ENCODE measurements at places on chromosomes 7 and 10.

DNA sequence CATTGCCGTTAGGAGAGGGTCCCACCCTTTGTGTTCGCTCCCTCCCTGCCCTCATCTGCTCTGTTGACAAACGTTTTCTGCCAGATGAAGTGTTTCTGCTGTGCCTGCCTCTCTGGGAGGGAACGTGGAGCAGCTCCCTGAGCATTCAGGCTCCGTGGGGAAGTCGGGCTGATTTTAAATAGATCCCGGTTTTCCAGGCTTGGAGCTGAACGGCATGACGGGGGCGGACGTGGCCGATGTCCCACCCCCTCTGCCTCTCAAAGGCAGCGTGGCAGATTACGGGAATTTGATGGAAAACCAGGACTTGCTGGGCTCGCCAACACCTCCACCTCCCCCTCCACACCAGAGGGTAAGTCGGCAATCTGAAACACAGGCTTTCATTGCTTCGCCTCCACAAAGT is 101.9 kb upstream of the NPS start:
- DNase-seq, result no peak

DNA sequence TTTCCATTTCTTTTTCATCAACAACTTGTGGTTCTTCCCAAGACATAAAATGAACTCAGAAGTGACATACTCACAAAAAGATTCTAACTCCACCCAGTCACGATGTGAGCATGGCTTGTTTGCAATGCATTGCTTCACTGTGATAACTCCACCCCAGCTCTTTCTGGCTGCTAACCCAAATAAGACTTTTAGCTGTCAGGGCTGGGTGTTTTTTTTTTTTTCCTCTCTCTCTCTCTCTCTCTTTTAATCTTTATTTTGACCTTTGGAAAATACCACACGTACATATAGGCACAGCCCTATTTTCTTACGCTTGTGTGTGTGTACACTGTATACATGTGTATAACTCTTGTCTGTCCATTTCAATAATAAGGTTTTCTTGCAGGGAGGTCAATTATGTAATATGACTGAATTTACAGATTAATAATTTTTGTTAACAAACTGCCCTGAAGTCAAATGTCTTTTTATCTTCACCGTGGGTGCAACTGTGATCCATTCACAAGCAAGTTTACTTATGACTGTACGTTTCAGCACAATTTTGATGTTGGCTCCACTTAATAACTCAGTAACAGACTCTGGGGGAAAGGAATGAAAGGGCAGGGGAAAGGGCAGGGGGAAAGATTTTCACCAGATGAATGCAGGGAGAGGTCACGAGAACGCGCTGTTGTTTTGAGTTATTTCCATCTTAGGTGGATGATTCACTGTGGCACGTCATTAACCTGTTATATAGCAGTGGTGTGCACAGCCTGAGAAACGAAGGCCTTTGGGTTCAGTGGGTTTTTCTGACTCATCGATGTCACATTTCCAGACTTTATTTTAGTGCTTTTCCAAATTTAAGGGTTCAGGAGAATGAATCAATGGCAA is 49.1 kb downstream of the APBB1IP start:
- peak; percentile 73 for DNase-seq

- DNase-seq, result no peak
Measured at GRCh38 chr10:78634389-78634815, 434.4 kb upstream of the ZMIZ1 start.

GRCh38 chr10:99740933-99741559 is 9.0 kb downstream of the CUTC start:
- DNase-seq, result no peak

DNA sequence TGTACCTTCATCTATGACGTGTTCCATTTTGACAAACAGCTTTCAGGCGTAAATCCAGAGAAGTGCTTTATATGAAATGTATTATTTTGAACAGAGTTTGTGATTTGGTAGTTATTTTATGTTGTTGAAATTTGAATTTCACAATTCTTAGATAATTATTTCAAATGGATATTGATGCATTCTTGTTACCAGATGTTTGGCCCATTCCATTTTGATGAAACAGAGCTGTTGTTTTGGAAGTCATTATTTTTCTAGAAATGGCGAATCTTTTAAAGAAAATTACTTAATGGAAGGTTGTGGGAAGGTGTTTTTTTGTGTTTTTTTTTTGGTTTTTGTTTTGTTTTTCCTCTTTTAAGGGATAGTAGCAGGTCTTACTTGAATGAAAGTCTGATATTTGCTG is 2.4 kb downstream of the OTUD1 start:
- no peak for DNase-seq

DNA sequence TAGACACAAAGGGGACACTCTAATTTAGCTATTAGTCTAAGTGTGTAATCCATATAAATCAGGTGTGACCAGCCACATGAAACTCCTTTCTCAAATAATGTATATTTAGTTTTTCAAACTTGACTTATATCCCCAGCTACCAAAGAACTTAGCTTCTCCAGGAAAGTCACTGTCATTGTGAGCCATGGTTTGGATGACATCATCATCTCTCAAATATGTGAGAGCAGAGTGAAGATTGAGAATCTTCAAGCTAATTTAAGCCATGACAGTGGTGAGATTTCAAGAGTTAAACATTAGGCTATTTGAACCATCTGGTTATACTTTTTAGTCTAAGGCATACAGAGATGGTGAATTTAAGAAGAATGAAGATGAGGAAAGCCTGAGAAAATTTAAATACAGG is 1165.6 kb downstream of the CNTNAP2 start:
- DNase-seq, result no peak

DNA sequence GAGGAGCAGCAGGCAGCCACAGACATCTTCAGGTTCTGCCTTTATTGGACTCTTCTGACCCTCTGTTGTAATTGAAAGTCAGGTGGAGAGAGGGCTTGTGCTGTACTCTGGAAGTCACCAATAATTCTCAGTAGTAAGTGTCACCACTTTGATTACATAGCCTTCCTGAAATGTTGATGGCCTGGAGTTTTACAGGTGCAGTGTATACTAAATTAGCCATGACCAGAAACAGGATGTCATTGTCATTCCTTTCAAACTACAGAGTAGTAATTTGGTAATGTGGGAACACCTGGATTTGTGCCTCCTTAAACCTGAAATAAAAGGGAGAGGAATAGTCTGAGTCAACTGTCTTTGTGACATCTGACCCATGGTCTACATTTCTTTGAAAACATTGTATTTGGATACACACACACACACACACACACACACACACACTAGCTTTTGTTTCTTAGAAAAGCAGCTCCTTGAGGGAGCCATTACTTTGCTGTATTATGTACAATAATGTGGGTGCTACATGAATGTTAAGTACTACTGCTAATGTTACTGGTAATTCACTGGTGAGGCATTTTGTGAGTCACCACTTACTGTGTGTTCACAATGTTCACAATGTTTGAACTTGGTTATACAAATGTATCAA is 19.6 kb downstream of the ARL4A start:
- no peak for DNase-seq

DNA sequence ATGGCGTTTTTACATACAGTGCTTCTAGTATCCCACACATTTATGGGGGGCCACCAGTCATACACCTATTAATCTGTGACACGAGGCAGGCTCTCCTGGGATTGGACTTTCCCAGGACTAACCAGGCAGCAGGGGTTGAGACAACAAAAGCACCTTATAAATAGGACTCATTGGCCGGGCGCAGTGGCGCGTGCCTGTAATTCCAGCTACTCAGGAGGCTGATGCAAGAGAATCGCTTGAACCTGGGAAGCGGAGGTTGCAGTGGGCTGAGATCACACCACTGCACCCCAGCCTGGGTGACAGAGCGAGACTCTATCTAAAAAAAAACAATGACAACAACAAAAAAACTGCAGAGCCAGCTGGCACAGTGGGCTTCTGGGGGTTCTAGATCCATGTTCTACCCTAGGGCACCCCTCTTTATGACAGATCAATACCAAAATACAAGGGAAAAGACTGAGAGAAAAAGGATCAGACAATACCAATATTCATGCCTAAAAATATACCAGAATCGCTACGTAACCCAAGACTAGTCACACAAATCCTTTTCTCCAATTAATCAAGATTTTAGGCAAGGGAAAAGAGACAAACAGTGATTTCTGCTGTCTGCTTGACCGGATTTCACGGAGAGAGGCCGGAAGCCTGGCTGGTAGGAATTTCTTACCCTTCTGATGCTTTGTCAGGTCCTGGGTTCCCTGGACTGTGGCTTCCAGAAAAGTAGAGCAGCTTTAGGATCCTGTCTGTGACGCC is 98.4 kb upstream of the CCNY start:
- DNase-seq, result no peak
